ENCODE measurements at places on chromosomes 7 and 10.

- DNase-seq: peak; percentile 69
Measured at GRCh38 chr10:3192856-3193635, 20.5 kb upstream of the PITRM1 start.

DNA sequence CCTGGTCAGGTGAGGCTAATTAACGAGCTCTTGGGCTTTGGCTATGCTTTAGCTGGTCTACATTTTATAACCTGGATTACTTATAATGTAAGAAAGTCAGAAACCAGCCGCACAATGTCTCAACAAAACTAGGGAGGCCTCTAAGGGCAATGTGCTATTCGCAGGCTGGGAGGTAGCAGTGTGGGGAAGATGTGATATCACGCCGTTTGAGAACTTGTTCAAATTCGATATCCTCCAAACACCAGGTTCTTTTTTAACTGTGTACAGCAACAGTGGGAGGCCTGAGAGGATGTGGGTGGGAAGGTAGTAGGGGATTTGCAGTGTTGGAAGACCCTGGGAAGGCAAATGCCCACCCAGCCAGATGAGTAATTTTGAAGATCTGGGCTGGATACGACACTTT is 184.5 kb downstream of the JAZF1 start:
- DNase-seq: no peak

GRCh38 chr7:2566348-2566889 is 7.6 kb downstream of the IQCE start:
- no peak for DNase-seq

- DNase-seq: no peak
Measured at GRCh38 chr7:32399311-32399710, 90.9 kb downstream of the LSM5 start.

GRCh38 chr7:127745445-127745844 is 93.5 kb downstream of the SND1 start:
- no peak for DNase-seq

GRCh38 chr10:71042216-71042615 is 153.9 kb upstream of the PCBD1 start:
- no peak for DNase-seq

DNA sequence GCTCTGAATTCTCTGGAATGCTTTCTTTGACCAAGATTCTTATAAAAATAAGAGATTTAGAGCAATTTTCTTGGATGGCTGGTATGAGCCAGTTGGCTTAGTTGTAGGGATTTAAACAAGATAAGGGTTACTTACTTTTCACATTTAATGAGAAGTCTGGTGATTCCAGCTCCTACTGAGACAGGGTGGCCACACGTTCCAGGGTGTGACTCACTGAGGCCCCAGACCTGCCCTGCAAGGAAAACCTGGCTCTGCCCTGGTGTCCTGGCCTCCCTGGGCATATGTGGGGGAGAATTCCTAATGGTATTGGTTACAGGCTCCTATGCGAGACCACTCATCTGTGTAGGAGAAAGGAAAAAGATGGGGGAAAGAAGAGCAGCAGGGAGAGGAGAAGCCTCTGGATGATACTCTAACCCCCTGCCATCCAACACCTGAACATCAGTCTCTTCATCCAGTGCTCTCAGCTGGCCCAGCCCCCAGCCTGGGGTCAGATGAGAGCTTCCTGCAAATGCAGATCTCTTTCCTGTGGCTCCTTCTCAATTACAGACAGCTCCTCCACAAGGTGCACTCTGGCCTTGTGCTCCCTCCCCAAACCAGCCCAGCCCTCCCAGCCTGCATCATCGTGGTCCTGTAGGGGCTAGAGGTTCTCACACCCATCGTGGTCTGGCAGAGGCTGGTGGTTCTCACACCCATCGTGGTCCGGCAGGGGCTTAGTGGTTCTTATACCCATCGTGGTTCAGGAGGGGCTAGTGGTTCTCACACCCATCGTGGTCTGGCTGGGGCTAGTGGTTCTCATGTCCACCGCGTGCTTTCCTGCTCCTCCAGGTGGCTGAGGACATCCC is 139.9 kb downstream of the EGFR start:
- no peak for DNase-seq

GRCh38 chr7:103905997-103906396 is 83.5 kb downstream of the RELN start:
- DNase-seq: no peak

DNA sequence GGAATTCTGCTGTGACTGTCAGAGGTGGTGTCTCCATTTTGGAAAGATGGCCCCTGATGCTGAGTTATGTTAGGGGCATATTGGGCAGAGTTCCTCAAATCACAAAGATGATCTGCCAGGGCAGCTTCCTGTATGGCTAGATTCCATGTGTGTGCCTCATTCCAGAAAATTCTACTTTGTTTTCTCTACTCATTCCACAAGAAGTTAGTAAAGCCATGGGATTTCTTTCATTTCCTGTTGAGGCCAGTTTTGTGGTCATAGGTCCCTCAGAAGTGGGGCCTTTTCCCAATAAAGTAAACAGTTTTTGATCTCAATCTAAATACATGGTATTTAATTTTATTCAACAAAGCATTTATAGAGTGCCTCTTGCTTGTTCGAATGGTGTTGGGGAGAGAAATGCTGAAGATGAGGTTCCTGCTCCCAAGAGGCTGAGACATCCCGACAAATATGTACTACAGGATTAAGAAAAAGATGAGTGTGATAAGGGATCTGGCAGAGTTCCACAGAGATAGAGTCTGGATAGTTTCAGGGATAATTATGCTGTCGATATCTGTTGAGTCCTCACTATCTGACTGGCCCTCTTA is 33.0 kb downstream of the MINDY4 start:
- DNase-seq: no peak

- DNase-seq: no peak
Measured at GRCh38 chr7:23161482-23161881, 20.4 kb upstream of the NUP42 start.

DNA sequence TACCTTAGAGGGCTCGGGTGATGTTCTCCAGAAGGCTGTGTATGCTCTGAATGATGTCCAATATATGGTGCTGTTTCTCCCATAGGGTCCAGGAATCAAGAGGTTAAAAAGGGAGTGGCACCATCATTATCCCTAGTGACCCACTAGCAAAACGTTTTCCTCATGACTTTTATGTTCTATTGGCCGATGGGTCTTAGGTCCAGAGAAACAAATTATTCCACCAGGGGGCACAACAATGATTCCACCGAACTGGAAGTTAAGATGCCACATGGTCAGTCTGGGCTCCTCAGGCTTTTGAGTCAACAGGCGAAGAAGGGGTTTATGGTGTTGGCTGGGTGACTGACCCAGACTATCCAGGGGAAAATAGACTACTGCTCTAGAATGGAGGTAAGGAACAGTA is 256.1 kb downstream of the COBL start:
- no peak for DNase-seq

- no peak for DNase-seq
Measured at GRCh38 chr10:88080213-88080612, 216.8 kb downstream of the PTEN start.

- DNase-seq: no peak
Measured at GRCh38 chr10:47026301-47027107, 115.3 kb downstream of the PTPN20 start.

DNA sequence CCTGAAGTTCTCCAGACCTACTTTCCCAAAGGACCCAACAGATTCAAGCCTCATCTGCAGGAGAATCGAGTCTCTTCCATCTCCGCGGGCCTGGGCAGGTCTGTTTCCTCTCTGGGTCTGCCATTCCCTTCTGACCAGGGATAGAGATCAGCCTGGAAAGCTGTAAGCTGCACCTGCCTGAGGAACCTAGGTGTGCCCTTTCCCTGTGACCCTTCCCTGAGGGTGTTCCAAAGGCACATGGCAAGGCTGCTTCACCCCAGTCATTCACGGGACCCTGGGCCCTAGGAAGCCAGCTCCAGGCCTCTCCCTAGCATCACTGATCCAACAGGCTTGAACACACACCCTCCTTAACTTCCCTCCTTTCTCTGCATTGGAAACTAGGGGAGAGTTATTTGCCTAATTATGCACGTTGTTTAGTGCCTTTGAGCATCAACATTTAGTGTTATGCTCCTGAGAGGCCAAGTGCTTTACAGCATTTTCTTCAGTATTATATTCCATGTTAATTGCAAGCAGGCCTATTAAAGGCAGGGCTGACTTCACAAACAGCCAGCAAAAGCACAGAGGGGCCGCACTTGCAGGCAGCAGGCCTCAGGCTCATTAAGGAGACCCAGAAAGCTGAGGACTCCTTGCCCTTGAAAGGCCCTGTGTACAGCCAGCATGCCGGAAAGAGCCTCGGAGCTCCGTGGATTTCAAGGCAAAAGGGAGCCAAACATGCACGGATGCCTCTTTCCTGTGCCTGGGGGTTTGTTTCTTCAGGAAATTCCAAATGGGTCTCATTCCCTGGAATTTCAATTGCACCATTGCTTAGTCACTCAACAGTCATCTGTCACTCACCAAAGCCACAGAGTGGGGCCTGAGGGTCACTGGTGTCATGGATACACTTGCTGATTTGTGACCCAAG is 91.0 kb upstream of the FAM20C start:
- DNase-seq: peak; percentile 83

GRCh38 chr10:3708852-3709251 is 76.2 kb downstream of the KLF6 start:
- no peak for DNase-seq

GRCh38 chr7:155464948-155465739 is 7.2 kb downstream of the EN2 start:
- no peak for DNase-seq

DNA sequence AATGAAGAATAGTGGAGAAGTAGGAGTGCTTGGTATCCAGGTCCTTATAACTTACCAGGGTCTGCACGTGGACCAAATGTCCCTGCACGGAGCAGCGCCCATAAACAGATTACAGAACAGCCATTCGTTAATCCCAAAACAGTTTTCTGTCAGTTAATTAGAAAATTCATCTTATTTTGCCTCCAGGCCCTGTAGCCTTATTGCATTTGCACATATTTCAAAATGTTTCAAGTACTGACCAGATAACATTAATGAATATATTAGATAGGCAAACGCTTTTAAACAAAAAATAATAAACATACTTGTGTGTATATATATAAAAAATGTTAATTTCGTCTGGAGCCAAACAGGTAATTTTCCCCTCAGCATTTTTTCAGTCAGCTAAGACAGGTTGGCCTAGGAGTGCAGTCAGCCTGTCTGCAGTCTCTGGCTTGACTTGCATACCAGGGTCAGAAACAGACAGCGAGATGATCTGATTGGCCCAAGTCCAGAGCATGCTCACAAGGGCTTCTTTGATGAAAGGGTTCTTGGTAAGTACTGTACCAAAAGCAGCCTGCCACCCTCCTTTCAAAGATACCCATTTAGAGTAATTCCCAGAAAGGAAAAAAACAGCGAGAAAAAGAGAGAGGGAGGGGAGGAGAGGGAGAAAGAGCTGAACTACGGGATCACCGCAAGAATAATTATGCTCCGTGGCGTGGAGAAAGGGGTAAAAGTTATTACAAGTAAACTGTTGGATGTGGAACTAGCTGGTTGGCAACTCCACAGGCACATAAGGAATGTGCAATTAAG is 194.4 kb upstream of the TCF7L2 start:
- DNase-seq: no peak

GRCh38 chr7:130397051-130397757 is 16.9 kb downstream of the CPA1 start:
- DNase-seq: no peak

- DNase-seq: no peak
Measured at GRCh38 chr10:118439824-118440223, 97.7 kb upstream of the FAM204A start.

DNA sequence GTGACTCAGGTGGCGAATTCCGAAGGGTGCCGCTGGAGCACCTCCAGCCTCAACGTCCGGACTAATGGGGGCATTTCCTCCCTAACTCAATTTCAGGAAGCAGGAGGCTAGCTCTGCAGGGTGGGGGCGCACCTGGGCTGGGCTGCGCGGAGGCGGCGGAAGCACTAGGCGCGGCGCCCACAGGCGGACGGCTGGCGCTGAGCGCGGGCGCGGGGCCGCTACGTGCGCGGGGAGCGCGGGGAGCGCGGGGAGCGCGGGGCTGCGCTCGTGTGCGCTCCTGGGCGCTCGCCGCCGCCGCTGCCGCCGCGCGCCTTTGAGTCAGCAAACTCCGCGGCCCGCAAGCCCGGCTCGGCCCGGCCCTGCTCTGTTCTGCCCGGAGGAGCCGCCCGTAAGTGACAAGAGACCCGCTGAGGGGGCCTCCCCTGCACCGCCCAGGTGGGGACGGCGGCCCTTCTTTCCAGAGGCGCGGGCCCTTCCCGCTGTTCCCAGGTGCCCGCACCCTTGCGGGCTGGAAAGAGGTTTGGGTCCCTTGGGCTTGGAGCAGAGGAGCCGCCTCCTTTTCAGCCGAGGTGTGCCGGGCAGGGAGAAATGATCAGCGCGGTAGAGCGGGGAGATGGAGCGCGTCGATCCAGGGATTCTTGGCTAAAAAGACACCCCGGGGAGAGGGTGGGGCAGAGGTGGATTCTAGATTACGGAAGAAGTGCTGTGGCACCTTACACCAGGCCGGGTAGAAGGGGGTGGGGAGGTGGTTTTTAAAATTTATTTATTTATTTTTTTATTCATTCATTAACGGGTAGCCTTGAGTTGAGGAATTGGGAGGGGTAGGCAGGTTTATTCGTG is at the start of gene SNX10:
TSS of gene SNX10 (plus strand) at position 164 of the 840 bp plus-strand sequence. CDS start 54,581 bp downstream, outside the sequence.
- no peak for DNase-seq

DNA sequence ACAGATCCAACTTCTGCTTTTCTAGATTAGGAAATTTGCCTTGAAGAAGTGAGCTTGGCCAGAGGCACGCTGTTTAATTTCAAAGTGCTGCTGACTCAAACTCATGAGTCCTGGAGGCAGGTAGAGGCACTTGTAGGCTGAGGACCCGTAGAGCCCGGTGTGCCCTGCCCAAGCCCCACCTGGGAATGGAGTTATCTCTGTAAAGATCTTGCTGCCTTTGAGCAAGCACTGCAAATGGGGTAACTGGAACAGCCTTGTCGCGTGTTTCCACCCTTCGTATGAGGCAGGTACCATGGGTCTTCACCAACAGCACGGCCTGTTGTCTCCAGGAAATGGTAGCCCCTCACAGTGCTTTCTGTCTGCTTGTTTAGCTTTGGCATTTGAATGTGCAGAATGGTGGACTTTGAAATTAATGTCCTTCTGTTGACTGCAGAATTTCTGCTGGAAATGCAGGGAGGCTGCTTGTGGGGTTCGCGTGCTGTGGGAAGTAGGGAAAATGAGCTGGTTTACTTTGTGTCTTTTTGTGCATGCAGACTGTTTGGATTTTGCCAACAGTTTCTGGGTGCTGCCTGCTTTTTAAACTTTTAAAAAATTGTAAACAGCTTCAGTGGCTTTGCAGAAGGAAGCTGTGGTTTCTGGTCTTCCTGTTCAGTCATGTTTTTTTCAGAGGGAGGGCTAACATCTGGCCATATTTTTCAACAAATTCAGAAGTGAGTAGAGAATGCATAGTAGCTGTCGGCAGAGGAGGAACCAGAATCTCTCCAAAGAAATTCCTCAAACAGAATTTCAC is 27.2 kb downstream of the CCM2 start:
- DNase-seq: no peak

GRCh38 chr7:146366938-146367337 is 250.3 kb downstream of the CNTNAP2 start:
- DNase-seq: no peak
